Aorta (tissue), 5 donors: ENCODE measurements at places on chromosomes 3 and 15. TPM values are rescaled to one million over a fixed set of nuclear protein-coding genes. Genes with fewer than 3 reads are reported as not detected.

Gene TMCC1
- 44.2 TPM for total RNA-seq

Gene NR1I2
- total RNA-seq: not detected

Gene GREM1
- 35.5 TPM for total RNA-seq

Gene MITF
- 28.4 TPM for total RNA-seq

Gene TPRA1
- 20.0 TPM for total RNA-seq

Gene LDHAL6B
- total RNA-seq: not detected

Gene TRIM42
- not detected for total RNA-seq

GRCh38 chr15:40075298-40076044 is 33.2 kb downstream of the BMF start:
- DNase-seq: no peak

DNA sequence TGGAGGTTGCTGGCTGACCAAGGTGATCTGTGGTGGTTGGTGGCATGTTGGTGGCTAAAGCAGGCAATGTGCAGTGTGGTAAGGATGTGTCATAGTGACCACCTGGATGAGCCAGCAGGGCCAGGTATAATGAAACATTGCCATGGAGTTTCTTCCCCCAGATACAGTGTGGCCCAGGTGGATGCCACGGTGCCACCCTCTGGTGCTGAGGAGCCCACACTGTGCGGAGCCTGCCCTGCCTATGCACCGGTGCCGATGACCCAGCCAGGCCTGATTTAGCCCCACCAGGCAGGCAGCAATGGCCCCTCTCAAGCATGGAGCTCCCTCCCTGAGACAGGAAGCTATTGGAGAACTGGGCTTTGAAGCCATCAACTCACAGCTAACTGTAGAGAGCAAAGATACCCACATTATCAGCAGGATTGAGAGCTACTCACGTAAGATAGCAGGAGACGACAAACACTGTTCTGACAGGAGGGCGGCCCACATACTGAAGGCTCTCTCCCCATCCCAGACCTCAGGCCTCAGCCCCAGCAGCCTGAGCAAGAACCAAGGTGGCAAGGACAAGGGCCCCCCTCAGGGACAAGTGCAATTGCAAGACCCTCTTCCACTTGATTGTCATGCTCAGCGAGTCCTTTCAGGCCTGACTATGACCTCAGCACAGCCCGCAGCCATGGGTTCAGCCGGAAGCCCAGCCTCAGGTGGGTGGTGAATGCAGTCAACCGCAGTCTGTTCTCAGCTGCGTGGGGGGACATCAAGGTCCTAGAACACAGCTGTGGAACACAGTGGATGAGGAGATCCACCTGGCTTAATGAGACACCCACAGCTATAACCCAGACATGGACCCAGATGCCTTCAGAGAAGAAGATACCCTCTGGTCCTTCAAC is 82.8 kb upstream of the CDV3 start:
- no peak for DNase-seq

DNA sequence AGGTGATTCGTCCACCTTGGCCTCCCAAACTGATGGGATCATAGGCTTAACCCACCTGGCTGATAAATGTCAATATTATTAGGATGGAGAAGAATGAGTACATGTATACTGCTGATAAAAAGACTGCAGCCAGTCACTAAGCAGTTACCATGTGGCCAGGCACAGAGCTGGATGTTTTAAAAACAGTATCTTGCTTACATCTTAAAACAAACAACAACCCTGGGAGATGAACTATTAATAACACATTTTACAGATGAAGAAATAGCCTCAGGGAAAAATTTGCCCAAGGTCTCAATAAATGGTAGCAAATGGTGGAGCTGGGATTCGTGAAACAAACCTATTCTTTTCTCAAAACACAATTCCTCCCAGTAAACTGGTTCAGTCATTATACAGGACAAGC is 18.1 kb downstream of the IL17RD start:
- no peak for DNase-seq

DNA sequence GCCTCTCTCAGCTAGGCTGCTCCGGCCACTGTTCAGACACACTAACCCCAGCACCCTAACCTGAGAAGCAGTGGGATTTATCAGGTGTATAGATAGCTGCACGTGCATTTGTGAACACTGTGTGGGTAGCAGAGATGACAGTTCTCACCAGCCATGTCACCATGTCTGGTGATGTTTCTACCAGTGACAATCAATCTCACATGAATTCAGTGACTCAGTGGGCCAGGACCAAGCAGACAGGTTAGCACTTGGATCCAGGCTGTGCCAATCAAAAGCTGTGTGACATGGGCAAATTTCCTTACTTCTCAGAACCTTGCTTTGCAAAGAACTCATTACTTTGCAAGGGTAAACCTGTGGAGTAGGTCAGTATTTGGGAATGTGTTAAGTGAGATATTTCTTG is 65.3 kb upstream of the GATM start:
- DNase-seq: no peak

DNA sequence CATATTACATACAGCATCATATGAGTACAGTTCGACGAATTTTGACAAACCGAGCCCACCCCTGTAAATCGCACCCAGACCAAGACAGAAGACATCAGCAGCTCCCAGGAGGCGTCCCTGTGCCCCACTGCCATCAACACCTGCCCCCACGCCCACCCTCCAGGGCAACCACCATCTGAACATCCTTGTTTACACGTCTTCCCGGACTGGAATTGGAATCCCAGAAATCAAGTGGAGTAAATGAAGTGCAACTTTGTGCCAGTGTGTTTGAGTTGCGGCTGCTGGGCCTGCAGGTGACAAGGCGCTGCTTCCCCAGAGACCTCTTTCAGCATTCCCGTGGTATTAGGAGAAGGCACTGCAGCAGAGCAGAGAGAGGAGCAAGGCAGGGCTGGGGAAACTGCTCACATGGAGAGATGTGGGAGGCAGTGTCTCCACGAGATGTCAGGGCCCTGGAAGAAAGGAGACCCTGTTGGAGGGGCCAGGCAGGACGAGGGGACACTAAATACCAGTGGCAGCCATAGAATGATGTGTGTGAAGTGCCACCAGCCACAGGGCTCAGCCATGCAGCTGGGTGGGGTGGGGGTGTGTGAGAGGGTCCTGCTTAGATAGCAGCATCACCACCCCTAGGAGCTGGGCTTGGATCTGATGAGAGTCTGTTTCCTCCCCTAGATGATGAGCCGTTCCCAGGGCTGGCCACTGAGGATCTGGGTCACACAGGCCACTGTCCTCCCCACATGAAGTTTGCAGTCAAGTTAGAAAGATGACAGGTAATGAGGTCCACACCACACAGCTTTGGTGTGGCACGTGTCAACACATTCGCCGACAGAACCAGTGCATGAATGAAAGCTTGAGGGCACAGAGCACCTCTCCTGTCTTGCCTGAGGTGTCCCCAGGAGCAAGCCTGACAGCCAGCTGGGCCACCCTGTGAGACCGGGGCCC is 33.4 kb upstream of the PCSK6 start:
- peak; percentile 37 for DNase-seq

DNA sequence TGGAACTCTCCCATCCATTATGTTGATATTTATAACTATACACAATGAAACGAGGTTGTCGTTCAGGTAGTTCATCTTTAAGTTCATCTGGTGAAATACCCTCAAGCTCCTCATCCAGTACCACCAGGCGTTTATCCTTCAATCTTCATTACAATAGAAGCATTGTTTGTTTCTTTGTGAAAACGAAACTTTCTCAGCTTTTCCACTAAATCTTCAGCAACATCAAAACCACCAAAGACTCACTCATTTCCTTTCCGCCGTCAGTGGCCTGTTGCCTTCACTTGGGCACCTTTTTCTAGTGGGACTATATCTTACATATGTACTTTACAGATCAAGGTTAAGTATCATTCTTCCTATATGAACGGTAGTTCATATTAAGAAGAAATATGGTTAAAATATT is 44.1 kb upstream of the TFG start:
- no peak for DNase-seq

DNA sequence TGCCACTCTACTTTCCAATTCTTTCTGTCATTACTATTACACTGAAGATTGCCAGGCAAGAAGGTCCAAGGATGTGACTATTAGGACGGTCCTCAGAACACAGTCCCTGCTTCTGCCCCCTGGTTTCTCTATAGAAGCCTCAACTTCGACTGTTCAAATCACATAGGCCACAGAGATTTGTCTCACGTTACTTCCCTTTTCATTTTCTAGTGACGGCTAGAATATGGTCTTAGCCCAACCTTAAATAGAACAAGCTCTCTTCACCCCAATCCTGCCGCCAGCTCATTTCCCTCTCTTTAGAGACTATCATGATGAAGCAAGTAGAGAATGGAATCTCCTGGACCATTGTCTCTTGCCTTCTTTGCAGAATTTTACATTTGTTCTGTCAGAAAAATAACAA is 84.9 kb downstream of the TIGIT start:
- no peak for DNase-seq

DNA sequence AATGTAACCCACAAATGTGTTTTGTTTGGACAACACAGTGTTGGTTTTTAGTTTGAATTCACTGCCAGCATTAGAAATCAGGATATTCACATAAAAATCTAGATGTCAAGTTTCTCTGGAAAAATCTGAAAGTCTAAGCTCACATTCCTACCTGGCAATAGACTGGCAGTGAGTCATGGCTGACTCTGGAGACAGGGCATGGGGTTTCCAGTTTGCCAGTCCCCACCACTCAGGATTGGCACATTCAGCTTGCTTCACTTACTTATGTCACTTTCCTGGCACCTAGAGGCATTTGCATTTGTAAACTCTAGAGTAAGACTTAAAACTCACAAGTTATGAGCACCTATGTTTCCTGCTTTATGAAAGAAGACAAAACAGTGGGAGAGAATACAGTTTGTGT is 19.1 kb upstream of the SEC61A1 start:
- no peak for DNase-seq

DNA sequence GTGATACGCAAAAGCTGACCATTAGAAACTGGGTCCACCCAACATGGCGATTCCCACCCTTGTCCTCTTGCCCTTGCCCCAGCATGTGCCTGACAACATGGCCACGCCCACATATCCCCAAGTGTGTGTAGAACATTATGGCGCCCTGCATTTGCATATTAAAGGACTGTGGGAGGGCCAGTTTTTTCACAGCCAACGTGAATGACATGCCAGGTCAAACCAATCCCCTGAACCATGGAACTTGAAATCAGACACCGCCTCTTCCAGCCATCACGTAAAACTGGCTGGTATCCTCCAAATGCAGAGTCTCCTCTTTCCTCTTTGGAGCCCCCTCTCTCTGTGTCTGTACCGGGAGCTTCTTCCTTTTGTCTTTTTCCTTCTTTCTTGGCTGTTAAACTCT is 156.7 kb upstream of the EPHA6 start:
- no peak for DNase-seq

DNA sequence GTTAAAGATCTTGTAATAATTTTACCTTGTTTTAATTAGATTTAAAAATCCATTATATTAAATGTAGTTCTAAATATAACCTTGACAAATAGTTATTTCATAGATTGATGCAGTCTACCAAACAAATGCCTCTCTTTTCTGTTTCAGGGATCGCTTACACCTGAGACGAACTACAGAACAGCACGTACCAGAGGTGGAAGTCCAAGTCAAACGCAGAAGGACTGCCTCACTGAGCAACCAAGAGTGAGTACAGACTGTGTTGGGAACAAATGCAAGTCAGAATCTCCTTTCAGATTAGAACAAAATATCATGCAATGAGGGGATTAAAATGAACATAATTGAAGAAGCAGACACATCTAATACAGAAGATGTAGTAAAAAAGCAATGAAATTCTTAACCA is 7.2 kb downstream of the SNRPN start:
- DNase-seq: no peak

- peak; percentile 82 for DNase-seq
Measured at GRCh38 chr15:89672221-89673164, 6.7 kb downstream of the PLIN1 start.

DNA sequence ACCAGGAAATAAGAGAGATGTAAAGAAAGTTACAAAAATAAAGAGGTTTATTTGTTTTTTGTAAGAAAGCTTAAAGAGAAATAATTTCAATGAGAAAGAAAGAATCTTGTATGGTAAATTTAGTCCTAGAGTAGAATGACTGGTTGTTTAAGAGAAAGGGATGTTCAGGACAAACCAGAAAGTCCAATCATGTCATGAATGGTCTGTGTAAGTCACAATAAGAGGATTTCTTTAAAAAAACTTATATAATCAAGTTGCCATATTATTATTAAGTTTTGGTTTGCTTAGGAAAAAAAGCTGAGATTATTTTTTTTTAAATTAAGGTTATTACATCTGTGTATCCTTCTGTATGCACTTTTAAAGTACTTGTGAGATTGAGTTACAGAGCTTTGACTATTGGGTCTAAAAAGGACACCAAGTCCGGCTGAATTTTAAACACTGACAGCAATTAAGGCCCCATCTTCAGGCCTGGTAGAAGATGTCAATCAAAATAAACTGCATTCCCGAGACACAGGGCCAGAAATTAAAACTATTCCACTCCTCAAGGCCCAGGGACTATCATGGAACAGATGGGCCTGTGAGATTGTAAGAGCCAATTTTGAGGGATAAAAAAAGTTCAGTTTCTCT is 12.2 kb downstream of the ERICH6 start:
- no peak for DNase-seq

GRCh38 chr3:142040941-142041491 is 108.3 kb downstream of the TFDP2 start:
- no peak for DNase-seq

DNA sequence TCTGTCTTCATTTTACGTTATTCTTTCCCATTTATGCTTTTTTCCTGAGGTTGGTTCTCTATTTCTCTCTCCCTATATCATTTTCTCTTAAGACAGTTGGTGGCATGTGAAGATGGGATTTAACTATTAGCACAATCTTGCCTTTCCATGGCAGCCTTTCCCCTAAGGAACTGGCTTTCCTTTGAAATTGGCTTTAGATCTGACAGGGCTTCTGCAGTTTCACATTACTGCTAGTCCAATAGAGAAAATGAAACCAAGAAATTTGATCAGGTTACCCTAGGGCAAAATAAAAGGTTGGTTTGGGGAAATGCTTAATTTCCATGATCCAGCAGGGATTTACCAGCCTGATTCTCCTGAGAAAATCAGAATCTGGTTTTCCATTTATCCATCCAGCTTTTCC is 22.7 kb upstream of the CHL1 start:
- DNase-seq: no peak

DNA sequence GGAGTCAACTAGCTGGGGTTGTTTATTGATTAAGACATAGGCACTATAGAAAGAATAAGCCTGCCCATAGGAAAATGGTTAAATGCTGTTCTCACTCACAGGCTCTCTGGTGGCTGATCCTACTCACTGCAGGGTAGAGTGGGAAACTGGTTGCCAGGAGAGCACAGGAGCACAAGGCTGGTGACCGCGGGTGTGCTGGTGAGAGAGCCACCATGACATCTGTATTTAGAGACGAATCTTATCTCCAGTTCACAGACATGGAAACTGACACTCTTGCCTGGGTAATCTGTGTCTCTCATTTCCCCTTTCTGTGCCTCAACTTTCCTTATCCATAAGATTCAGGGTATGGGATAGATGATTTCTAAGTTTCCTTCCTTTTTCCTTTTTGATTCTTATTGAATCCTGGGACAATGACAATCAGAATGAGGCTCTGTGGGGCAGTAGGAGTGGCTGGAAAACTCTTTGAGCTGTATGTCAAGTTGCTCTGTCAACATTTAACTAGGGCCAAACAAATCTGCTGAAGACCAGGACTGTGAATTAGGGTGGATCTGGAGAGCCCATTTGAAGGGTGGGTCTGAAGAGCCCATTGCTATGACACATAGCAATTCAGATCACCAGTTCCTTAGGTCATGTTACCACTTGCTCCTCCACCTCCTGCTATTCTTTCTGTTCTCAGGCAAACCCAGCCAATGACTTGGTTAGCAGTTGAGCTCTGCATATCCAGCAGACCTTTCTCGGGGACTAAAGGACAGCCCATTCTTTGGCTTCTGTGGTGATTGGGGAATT is 286.1 kb upstream of the TBL1XR1 start:
- no peak for DNase-seq

GRCh38 chr3:16912400-16913263 is 27.9 kb downstream of the PLCL2 start:
- DNase-seq: no peak

GRCh38 chr3:167120828-167121227 is 259.3 kb downstream of the ZBBX start:
- no peak for DNase-seq
